Spinal cord (tissue), 10 donors: ENCODE measurements at places on chromosomes 2 and 18. TPM values are rescaled to one million over a fixed set of nuclear protein-coding genes. Genes with fewer than 3 reads are reported as not detected.
A peak's percentile ranks its signal among the peaks of the same experiment; 100 is the strongest.

Gene TBR1
- 1.3 TPM for total RNA-seq

Gene TUBB8B
- total RNA-seq = 0.11 TPM

Gene C2orf80
- 15.7 TPM for total RNA-seq

Gene POTEI
- total RNA-seq = 0.59 TPM

Gene DLX1
- 0.61 TPM for total RNA-seq

Gene TUBA4A
- total RNA-seq = 43.9 TPM

Gene PARD6G
- total RNA-seq = 11.8 TPM

Gene GAREM2
- total RNA-seq = 8.7 TPM

Gene OR6B2
- total RNA-seq = not detected

Gene SLC23A3
- 0.69 TPM for total RNA-seq

Gene NMS
- total RNA-seq = 2.8 TPM

Gene SLC38A11
- total RNA-seq = 3.1 TPM

Gene KDSR
- total RNA-seq = 31.5 TPM

Gene SOX11
- total RNA-seq = 22.1 TPM

Gene MDH1
- total RNA-seq = 366 TPM

Gene RUFY4
- 0.06 TPM for total RNA-seq

Gene SPATA3
- not detected for total RNA-seq

Gene VWA3B
- total RNA-seq = 4.1 TPM

Gene SMC6
- 31.5 TPM for total RNA-seq

- no peak for DNase-seq
Measured at GRCh38 chr2:8026381-8026780, 655.5 kb upstream of the ID2 start.

- no peak for DNase-seq
Measured at GRCh38 chr2:241007880-241008710, 9.7 kb downstream of the SNED1 start.

DNA sequence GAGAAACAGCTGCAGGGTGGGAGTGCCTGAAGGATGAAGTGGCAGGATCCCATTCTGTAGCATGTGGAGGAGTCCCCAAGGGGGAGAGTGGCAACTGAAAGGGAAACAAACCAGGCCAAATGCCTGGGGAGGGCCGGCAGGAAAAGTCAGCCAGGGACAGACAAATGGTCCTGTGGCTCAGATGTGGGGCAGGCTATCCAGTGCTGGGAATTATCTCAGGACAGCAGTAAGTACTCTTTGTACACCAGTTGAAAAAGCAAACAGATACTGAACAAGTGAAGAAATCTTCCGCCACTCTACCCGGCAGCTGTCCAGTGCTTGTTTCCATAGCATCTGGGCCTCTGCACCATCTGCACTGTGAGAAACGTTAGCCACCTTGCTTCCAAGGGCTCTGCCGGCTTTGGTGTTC, 408.9 kb downstream of the LRATD1 start:
- DNase-seq = no peak

DNA sequence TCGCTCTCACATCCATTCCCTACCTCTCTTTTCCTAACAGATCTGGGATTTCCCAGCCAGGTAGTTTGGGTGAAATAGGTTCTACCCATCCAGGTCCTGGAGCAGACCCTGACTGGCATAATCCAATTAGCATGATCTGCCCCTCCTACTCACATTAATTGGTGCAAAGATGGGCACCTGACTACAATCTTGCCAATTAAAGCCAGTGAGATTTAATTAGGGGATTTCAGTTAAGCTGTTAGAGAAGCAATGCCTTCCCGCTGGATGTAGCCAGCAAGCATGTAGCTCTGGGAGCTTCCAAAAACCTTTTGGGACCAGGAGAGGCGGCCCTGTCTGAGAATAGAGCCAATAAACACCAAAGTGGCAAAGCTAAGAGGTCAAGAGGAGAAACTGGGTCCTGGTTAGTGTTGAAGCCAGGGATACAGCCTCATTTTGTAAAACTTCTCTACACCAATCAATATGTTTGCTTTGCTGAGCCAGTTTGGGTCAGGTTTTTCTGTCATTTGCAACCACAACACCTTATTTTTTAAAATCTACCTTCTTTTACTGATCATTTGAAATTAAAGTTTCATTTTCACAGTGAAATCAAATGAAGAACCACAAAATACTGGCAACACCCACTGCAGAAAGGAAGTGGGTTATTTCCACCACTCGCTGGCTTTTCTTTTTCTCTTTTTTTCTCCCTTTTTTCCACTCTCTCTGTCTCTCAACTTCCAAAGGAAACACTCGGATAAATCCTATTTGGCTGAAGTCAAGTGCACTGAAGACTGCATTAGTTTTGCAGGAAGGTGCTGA, 3.2 kb upstream of the TTC39C start:
- DNase-seq = no peak

GRCh38 chr2:117714745-117715417, 99.6 kb upstream of the DDX18 start:
- no peak for DNase-seq

- no peak for DNase-seq
Measured at GRCh38 chr2:43175020-43175441, 51.4 kb downstream of the ZFP36L2 start.

GRCh38 chr2:241953324-241953928, 83.9 kb downstream of the RTP5 start:
- no peak for DNase-seq

GRCh38 chr2:155842103-155842502, 490.4 kb downstream of the NR4A2 start:
- DNase-seq = no peak

DNA sequence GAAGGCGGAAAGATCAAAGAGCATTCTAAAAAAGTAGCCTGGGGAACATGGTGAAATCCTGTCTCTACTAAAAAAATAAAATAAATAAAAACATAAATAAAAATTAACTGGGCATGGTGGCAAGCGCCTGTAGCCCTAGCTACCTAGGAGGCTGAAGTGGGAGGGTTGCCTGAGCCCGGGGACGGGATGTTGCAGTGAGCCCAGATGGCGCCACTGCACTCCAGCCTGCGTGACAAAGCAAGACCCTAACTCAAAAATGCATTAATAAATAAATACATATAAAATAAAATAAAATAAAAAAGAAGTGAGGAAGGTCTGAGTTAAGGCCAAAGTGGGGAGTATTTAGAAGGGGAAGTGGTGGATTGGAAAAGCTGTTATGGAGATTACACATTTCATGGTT, 1.3 kb upstream of the PSMD14 start:
- no peak for DNase-seq

DNA sequence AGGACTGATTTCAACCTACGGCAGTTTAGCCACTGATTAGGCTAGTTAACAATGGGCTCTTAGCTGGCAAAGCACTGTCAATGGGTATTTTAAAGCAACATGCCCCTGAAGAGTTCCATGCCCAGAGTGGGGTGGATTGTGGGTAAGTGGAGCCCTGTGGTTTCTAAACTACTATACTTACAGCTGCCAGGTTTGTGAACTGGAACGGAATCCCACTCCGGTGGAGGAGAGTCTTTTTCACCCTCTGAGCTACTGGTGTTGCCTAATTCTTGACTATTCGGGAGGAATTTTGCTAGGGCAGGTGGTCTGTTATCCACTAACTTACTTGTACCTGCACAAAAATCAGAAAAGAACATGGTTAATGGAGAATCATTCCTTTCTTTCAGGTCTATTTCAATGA, 52.6 kb downstream of the ZAP70 start:
- no peak for DNase-seq

GRCh38 chr2:7900593-7900992, 781.3 kb upstream of the ID2 start:
- no peak for DNase-seq

DNA sequence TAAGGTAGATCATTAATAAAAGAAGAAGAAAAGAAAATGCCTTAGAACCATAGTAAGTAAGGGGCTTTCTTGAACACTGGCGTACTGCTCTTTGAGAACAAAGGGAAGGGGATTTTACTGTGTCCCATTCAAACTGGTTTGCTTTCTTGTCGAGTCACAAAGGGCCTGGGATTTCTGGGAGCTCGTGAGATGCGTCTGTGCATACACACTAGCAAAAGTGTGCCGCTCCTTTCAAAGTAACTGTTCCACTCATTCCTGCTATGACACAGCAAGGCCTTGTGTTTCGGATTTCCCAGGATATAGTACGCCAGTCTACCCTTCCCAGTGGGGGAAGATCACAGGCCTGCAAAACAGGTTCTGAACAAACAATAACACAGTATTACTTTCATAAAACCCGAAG, 93.0 kb downstream of the KCTD18 start:
- DNase-seq = peak; percentile 35

DNA sequence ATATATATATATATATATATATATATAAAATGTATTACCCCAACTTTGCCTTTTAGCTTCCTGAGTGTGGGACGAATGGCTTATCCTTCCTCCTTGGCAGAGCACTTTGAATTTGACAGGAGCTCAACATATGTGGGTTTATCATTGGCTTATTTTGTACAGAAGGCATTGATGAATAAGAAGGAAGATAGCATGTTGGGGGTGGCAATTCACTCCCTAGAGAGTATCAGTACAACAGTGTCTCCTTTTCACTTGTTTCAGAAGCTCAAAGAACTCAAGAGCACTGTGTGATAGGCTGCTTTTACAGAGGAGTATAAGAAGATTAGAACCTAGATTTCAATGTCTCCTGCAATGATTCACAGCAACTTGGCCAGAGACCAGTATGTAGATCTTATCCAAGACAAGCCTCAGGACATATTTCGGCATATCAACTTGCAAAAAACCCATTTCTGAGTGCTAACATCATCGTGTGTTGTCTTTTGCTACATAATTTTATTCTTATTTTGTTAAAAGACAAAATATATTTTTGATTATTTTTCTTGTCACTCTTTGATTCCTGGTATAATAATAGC, 345.8 kb downstream of the SOCS6 start:
- no peak for DNase-seq

DNA sequence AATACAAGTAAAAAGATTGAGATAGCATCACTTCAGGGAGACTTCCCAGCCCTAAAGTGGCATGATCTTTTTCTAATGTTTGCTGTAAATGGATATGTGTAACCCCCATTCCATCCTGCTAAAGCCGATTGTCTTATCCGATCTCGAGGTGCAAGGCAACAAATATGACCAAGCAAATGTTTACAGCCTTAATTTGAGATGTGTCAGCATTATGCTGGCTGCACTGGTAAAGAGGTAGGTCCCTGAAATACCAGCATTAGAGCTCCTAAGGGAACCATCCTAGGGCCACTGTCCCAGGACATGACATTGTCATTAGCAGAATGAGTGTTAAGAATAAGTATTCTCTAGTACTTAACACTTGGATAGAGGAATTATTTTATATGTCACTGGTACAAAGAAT, 108.4 kb downstream of the EPC2 start:
- DNase-seq = no peak

DNA sequence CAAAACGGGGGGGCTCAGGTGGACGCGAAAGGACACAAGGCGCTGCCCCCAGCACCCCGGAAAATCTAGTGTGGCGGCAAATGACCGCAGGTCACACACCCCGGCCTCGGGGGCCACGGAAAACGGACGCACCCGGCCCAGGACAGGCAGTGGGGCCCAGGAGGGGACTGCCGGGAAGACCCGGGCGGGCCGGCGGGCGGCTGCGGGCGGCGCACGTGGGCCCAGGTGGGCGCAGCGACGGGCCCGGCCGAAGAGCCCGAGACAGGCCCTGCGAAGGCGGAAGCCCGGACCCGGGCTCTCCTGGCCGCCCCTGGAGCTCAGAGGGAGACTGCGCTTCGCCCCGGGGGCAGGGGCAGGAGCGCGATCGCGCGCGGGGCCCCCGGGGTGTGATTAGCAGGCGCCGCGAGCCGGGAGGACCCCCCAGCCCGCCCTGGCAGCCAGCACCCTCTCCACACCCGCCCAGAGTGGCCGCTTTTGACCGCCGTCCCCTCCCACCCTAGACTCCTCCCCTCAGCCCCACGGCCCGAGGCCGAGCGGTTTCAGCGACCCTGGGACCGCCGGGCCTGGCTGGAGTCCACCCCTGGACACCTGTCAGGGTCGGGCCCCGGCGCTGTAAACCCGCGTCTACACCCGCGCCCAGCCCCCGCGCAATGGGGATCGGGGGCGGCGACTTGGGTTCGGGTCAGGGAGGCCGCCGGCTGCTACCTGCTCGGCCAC, 773 bp downstream of the MBP start:
- no peak for DNase-seq

GRCh38 chr2:208042041-208042440, 16.7 kb upstream of the PLEKHM3 start:
- no peak for DNase-seq

DNA sequence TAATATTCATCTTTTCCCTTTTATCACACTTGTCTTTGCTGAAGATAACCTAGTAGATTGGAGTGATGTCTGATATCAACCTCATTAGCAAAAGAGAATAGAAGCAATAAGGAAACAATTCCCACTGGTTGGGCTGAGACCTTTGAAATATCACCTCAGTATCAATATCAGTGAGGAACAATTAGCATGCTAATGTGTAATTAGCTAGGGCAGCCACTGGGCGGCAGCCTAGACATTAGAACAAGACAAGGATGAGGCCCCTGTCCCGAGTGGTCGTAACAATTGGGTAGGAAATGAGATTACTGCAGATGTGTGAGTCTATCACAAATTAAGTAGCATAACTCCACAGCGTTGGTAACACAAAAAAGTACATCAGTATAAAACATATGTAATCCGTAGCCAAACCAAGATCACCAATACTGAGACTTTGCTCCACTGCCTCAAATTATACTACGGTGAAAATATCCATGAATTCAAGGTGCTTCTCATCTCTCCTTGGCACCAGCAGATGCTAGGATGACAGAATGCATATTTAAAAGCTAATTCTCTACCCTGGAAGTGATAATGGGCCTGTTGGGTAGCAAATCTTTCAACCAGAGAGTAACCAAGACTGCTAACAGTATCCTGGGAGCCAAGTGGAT, 99.1 kb downstream of the ALPK2 start:
- no peak for DNase-seq

DNA sequence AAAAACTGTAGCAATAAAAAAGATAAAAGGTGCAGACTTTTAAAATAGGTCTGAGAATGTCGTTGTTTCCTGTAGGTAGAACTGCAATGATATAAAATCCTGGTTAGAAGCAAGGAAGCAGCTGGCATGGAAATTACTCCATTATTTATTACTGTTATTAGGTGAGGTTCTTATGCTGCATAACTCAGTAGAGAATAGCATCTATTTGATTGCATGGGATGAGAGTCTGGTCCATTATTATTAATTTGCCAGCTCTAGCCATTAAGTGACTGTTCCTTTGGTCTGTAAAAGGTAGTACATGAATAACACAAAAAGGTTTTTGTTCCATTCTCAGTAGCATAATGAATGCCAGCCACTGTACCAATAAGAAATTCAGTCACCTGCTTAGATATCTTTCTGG, 358.6 kb downstream of the RBM43 start:
- DNase-seq = no peak

- DNase-seq = no peak
Measured at GRCh38 chr2:164754157-164755093, 87.2 kb downstream of the COBLL1 start.

- DNase-seq = peak; percentile 81
Measured at GRCh38 chr18:13800505-13801259, 23.3 kb upstream of the MC5R start.

- no peak for DNase-seq
Measured at GRCh38 chr2:188919824-188920223, 54.3 kb upstream of the COL3A1 start.

- no peak for DNase-seq
Measured at GRCh38 chr18:191725-192124, 33.4 kb downstream of the USP14 start.

- DNase-seq = no peak
Measured at GRCh38 chr2:181655519-181655918, 1.4 kb downstream of the CERKL start.

- DNase-seq = no peak
Measured at GRCh38 chr2:38301340-38301968, 75.6 kb downstream of the ATL2 start.

GRCh38 chr2:19859565-19859964, 42.2 kb downstream of the TTC32 start:
- DNase-seq = no peak
